ENCODE measurements at places on chromosomes 3 and 15. TPM values are rescaled to one million over a fixed set of nuclear protein-coding genes. Genes with fewer than 3 reads are reported as not detected.

C15orf39 gene
- 0.98 TPM for total RNA-seq

ITIH1 gene
- not detected for total RNA-seq

MYO5C gene
- total RNA-seq = 0.98 TPM

HRH1 gene
- total RNA-seq = 1.7 TPM

AHSG gene
- total RNA-seq = not detected

TTLL13 gene
- under 0.01 TPM for total RNA-seq

DNAH12 gene
- 0.74 TPM for total RNA-seq

CRYGS gene
- total RNA-seq = 1.5 TPM

SMC4 gene
- total RNA-seq = 32.0 TPM

ZPLD1 gene
- under 0.01 TPM for total RNA-seq

SI gene
- total RNA-seq = not detected

SOX14 gene
- total RNA-seq = not detected

CTXN2 gene
- 0.25 TPM for total RNA-seq

PTX3 gene
- 14.0 TPM for total RNA-seq

COL8A1 gene
- total RNA-seq = 3.4 TPM

MINDY4B gene
- not detected for total RNA-seq

MAGEL2 gene
- 2.0 TPM for total RNA-seq

FRMD5 gene
- total RNA-seq = 19.7 TPM

SLC2A2 gene
- not detected for total RNA-seq

SLCO3A1 gene
- total RNA-seq = 9.3 TPM

SSUH2 gene
- total RNA-seq = 0.49 TPM

SPATA12 gene
- total RNA-seq = not detected

TGM4 gene
- not detected for total RNA-seq

GOLGA6B gene
- not detected for total RNA-seq

MAP6D1 gene
- total RNA-seq = 5.2 TPM

ZNF501 gene
- total RNA-seq = 17.5 TPM

FAM98B gene
- total RNA-seq = 49.7 TPM
